GM23248 (cell line): ENCODE measurements at places on chromosomes 11 and 22. TPM values are rescaled to one million over a fixed set of nuclear protein-coding genes. Genes with fewer than 3 reads are reported as not detected.

ALDH3B2 gene
- total RNA-seq: not detected in 2 replicates

XKR3 gene
- not detected in 2 replicates for total RNA-seq

LMO2 gene
- 0.25 TPM in 1 of 2 replicates, not detected in the other for total RNA-seq

BDNF gene
- 63.6 and 64.1 TPM in 2 replicates for total RNA-seq

PHETA2 gene
- 36.7 and 38.6 TPM in 2 replicates for total RNA-seq

ABCC8 gene
- total RNA-seq: not detected in 2 replicates

- H3K36me3 ChIP-seq: peaks cover 57% of the 10 kb centered on the region
- H3K27ac ChIP-seq: no peak overlapping the region
- H3K4me3 ChIP-seq: no peak overlapping the region
- no peak for DNase-seq
- H3K27me3 ChIP-seq: no peaks in the 10 kb centered on the region
These were observed 87.1 kb upstream of the BIRC3 start for GRCh38 chr11:102230186-102230585.

DNA sequence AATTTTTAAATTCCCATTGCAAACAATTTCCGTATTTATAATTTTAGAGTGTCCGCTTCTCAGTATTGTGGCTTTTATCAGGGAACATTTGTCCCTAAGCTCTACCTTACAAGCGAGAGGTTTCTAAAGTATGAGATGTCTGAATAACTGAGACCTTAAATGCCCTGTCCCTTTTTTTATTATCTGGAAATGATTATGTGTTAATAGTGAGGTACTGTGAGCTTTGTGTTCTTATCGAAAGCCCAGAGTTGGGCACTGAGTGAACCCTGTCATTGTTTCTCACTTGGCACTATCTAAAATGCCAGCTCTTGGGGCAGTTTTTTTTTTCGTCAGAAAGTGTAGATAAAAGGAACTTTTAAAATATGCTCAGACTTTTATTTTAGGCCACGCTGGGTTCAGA is 9.5 kb downstream of the CTTN start:
- H3K27ac ChIP-seq: no peak overlapping the region
- H3K4me3 ChIP-seq: no peak overlapping the region
- DNase-seq: no peak
- peaks cover 71% of the 10 kb centered on the region for H3K36me3 ChIP-seq

DNA sequence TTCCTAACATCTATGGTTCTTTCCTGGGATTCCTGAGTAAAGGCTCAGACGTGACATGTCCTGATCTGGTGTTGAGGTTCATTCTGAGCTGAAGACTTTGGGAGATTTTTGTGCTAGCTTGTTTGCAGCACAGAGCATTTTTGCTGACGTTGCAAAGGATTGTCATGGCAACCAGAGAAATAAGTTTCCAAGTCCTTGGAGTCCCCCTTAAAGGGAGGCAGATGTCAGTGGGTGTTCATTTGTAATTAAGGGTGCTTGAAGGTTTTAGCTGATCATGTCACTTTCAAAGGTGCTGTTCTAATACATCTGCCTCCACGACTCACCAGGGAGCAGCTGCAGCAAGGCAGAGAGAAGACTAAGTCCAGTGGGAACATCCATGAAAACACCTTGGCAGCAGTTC is 5.4 kb upstream of the SYN3 start:
- no peaks in the 10 kb centered on the region for H3K4me1 ChIP-seq
- H3K4me3 ChIP-seq: no peak overlapping the region
- DNase-seq: no peak
- peaks cover 17% of the 10 kb centered on the region; the same call in 1 of the 2 replicates for H3K27me3 ChIP-seq
- no peak overlapping the region for H3K27ac ChIP-seq
- H3K36me3 ChIP-seq: no peaks in the 10 kb centered on the region

GRCh38 chr11:118921929-118922744 is 3.6 kb downstream of the BCL9L start:
- no peaks in the 10 kb centered on the region for H3K36me3 ChIP-seq
- H3K27me3 ChIP-seq: no peaks in the 10 kb centered on the region
- DNase-seq: peak; percentile 83
- H3K4me1 ChIP-seq: peaks cover 46% of the 10 kb centered on the region

DNA sequence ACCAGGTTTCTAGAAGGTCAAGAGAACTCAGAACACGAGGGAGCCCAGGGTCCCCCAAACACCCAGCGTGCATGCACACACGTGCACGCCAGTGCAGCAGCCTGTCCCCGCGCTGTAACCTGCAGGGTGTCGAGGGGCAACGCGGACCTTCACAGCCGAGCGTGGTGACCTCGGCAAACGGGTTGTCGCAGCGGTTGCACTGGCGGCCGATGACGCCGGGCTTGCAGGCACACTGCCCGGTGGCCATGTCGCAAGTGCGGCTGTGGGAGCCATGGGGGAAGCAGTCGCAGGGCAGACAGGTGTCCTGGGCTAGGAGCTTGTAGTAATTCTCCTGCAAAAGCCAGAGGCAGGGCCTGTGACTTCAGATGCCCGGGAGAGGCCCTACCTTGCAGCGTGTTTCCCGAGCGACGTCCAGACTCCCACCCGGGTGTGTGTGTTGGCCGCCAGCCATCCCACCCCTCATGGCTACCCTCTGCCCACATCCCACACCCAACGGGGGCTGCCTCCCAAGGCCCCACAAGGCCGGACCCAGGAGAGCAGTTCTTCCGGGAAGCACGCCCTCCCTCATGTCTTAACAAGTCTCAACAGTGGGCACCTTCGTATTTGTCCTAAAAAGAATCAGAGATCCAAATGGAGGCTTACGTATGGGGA is 56.1 kb downstream of the TRMU start:
- H3K27me3 ChIP-seq: no peaks in the 10 kb centered on the region
- H3K4me1 ChIP-seq: no peaks in the 10 kb centered on the region
- no peak overlapping the region for H3K27ac ChIP-seq
- no peaks in the 10 kb centered on the region for H3K36me3 ChIP-seq
- no peak overlapping the region for H3K4me3 ChIP-seq

GRCh38 chr11:85779956-85780640 is 30.8 kb downstream of the SYTL2 start:
- no peaks in the 10 kb centered on the region for H3K36me3 ChIP-seq
- H3K4me3 ChIP-seq: no peak overlapping the region
- DNase-seq: peak; percentile 57
- H3K27ac ChIP-seq: no peak overlapping the region
- H3K27me3 ChIP-seq: no peaks in the 10 kb centered on the region
- peaks cover 10% of the 10 kb centered on the region for H3K4me1 ChIP-seq

DNA sequence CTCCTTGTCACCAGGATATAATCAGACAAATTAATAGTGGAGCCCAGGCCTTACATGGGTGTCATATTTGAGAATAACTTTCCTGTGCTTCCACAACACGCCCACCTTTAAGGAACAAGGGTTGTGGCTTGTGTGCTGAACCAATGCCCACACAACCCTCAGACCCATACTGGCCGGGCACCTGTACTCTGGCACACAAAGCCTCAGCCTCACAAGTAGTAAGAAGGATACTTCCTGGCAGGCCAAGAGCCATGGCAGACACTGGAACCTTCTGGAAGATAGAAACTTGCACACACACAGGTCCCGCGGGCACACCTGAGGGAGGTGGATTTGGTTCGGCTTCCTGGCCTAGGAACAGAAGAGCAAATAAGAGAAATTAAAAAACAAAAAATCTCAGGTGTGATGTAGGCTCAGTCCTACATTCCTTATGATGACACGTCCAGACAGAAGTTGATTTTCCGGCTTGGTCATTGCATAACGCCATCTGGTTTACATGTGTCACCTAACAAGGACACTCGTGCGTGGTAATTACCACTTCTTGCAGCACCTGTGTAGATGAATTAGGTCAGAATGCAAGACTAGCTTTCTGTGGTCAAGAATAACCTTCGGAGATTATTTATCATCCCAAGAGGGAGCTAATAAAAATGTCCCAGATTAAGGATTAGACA is 5.8 kb upstream of the BRD1 start:
- H3K4me3 ChIP-seq: no peak overlapping the region
- DNase-seq: no peak

- H3K36me3 ChIP-seq: no peaks in the 10 kb centered on the region
- H3K4me3 ChIP-seq: no peak overlapping the region
- peak; percentile 89 for DNase-seq
These were observed 4.3 kb upstream of the BAIAP2L2 start for GRCh38 chr22:38114484-38115398.

DNA sequence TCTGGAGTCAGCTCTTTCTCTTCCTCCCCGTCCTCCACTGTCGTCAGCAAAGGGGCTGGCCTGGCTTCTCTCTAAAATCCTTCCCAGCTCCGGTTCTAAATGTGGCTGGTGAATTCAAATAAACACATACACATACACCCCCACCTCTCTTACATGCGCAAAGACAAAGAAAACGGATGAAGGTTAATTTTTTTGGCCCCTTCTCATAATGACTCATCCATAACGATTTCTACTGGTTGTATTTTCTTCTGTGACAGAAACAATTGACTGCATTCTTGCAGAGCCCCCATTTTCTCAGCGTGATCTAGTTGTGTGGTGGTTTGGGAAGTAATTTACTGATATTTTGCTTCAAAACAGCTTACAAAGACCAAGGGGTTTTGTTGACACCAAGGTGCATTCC is 130.0 kb upstream of the NTM start:
- no peaks in the 10 kb centered on the region for H3K4me1 ChIP-seq
- no peak for DNase-seq
- H3K4me3 ChIP-seq: no peak overlapping the region
- H3K27ac ChIP-seq: no peak overlapping the region
- H3K27me3 ChIP-seq: peaks cover 80% of the 10 kb centered on the region

DNA sequence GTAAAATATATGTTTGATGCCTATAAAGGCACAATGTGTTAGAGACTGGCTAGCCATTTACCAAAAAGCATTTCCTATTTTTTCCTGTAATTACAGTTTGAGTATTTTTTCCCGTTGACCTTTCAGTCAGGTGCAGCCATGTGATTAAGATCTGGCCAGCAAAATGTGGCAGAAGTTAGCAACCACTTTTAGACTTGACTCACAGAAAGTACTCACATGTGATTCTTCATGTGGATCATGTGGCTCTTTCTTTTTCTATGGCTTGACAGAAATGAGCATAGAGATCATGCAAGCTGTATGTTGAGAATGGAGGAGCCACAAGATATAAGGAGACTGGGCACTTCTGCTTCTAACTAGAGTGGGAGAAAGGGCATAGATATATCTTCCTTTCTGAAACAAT is 27.3 kb upstream of the RAB38 start:
- H3K4me1 ChIP-seq: 0 out of 2 replicates have a peak, but pooled peaks cover 9% of the 10 kb centered on the region
- H3K27ac ChIP-seq: no peak overlapping the region
- H3K27me3 ChIP-seq: no peaks in the 10 kb centered on the region
- DNase-seq: no peak

GRCh38 chr11:61885166-61885778 is 6.1 kb downstream of the FADS3 start:
- no peaks in the 10 kb centered on the region for H3K27me3 ChIP-seq
- no peaks in the 10 kb centered on the region for H3K36me3 ChIP-seq
- no peak overlapping the region for H3K4me3 ChIP-seq

GRCh38 chr22:37254867-37255233 is 10.8 kb upstream of the RAC2 start:
- no peak for DNase-seq
- no peak overlapping the region for H3K4me3 ChIP-seq
- no peak overlapping the region for H3K27ac ChIP-seq
- H3K27me3 ChIP-seq: no peaks in the 10 kb centered on the region; the same call in 1 of the 2 replicates

DNA sequence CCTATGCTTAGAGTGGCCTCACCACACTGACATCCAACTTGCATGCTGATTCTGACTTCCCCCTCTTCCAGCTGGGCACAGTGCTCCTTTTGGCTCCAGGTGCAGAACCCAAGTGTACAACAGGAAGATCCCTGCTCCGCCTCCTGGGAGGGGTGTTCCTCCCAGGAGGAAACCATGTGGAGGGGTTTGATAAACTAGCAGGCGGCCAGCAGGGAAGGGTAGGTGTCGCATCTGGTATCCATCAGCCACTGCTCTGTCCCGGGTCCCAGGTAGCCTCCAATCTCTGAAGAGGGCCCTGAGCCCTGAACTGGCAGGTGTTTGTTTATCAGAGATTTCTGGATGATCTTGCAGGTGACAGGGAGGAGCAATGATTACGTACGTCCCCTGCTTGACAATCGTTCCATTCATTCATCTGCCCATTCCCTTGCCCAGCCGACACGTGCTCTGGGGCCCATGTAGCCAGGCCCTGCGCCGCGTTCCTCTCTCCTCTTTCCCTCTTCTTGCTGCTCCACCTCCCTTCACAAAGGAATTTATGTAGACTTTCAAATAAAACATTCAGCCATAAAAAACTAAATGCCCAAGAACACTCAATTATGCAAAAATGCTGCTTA is 41.2 kb upstream of the MICAL2 start:
- H3K4me1 ChIP-seq: peaks cover 28% of the 10 kb centered on the region
- DNase-seq: no peak
- no peaks in the 10 kb centered on the region for H3K27me3 ChIP-seq
- no peaks in the 10 kb centered on the region for H3K36me3 ChIP-seq

DNA sequence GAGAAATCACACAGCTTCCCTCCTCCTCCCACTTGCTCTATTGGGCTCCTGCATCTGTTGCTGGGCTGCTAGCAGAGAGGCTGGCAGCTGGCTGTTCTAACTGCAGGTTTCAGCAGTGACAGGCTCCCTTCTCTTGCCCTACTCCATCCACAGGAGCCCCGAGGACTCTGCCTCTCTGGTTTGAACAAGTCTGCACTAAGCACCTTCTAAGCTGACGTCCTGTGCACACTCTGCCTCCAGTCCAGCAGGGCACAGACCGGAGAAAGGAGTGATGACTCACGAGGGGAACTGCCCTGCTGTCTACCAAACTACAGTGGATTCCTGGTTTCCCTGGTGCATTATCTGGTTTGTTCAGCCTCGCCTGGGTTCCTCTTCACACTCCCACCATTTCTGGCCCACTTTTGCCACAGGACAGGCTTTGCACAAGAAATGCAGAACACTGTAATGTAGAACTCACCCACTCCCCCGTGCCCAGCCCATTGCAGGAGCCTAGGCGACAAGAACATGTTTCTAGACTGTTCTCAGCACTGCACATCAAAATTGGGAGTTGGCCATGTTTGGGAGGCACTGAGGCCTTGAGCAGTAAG is 26.0 kb downstream of the IL10RA start:
- H3K27me3 ChIP-seq: peaks cover 4% of the 10 kb centered on the region; the same call in 1 of the 2 replicates
- H3K4me1 ChIP-seq: no peaks in the 10 kb centered on the region
- no peak overlapping the region for H3K27ac ChIP-seq
- no peak overlapping the region for H3K4me3 ChIP-seq

DNA sequence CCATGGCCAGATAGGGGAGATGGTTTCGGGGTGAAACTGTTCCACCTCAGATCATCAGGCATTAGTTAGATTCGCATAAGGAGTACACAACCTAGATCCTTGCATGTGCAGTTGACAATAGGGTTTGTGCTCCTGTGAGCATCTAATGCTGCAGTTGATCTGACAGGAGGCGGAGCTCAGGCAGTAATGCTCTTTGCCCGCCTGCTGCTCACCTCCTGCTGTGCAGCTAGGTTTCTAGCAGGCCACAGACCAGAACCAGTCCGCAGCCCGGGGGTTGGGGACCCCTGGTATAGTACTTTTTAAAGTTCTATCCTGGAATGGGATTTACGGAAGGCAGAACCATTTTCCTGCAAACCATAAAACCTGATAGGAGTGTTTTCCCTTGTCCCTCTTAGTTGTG is 54.6 kb downstream of the POLD3 start:
- DNase-seq: no peak
- no peaks in the 10 kb centered on the region for H3K36me3 ChIP-seq
- no peaks in the 10 kb centered on the region for H3K27me3 ChIP-seq
- H3K27ac ChIP-seq: no peak overlapping the region
- no peak overlapping the region for H3K4me3 ChIP-seq

GRCh38 chr22:26806445-26807175 is 149.2 kb downstream of the MIAT start:
- peaks cover 12% of the 10 kb centered on the region for H3K4me1 ChIP-seq
- no peaks in the 10 kb centered on the region for H3K27me3 ChIP-seq
- H3K36me3 ChIP-seq: no peaks in the 10 kb centered on the region
- DNase-seq: no peak
- H3K4me3 ChIP-seq: no peak overlapping the region
- no peak overlapping the region for H3K27ac ChIP-seq
